Left hindlimb (tissue), 1 donor: ENCODE measurements at places on chromosomes 2 and 18.

DNA sequence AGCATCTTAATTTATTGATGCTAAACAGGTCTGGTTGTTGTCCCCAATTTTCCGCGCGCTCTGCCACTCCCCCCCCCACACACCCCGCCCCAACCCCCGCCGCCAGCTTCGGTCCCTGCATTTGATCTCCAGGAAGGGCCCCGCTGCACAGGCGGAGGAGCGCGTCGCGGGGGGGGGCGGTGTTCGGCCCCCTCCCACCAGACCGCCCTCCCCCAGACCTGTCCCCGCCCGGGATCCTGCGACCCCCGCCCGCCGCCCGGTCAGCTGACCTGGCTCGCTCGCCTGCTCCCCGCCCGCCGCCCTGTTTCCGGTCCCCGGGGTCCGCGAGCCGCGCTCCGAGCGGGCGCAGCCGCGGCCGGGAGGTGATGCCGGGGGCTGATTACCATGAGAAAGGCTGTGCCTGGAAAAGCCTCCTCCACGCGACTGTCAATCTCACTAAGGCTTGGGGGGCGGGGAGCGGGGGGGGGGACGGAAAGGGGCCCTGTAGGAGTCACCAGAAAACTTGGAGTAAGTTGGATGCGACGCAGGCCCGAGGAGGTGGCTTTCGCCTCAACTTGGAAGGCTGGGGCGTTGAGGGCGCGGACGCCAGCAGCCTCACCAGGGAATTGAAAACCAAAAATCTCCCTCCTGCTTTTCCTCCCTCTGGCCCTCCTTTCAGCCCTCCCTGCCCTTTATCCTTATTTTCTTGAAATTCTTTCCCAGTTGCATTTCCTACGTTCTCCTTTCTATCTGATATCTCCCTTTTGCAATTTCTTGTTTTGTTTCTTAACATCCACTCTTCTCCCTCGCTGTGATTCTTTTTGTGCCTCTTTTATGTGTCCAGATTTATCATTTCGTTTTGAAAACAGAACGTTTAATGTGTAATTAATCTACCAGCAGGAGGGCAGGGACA is 4.4 kb upstream of the ZEB2 start:
- DNase-seq: peak; percentile 88

- no peak for DNase-seq
Observed at GRCh38 chr2:189819297-189819704, 35.1 kb downstream of the PMS1 start.

- no peak for DNase-seq
Observed at GRCh38 chr2:216109962-216110614, 940 bp downstream of the XRCC5 start.

- no peak for DNase-seq
Observed at GRCh38 chr18:9066358-9066757, 36.1 kb upstream of the NDUFV2 start.

GRCh38 chr18:56727399-56727798 is 76.2 kb downstream of the WDR7 start:
- no peak for DNase-seq

- no peak for DNase-seq
Observed at GRCh38 chr2:156652691-156653090, 216.5 kb downstream of the GPD2 start.

- DNase-seq: peak; percentile 70
Observed at GRCh38 chr18:62715759-62716615, 646 bp downstream of the PHLPP1 start.

GRCh38 chr18:25873833-25874232 is 216.6 kb downstream of the SS18 start:
- DNase-seq: no peak

GRCh38 chr2:43754180-43754579 is 19.7 kb upstream of the DYNC2LI1 start:
- DNase-seq: peak; percentile 46

- DNase-seq: no peak
Observed at GRCh38 chr2:226652369-226652768, 147.3 kb downstream of the IRS1 start.

- no peak for DNase-seq
Observed at GRCh38 chr2:120612931-120613330, 122.7 kb upstream of the GLI2 start.

DNA sequence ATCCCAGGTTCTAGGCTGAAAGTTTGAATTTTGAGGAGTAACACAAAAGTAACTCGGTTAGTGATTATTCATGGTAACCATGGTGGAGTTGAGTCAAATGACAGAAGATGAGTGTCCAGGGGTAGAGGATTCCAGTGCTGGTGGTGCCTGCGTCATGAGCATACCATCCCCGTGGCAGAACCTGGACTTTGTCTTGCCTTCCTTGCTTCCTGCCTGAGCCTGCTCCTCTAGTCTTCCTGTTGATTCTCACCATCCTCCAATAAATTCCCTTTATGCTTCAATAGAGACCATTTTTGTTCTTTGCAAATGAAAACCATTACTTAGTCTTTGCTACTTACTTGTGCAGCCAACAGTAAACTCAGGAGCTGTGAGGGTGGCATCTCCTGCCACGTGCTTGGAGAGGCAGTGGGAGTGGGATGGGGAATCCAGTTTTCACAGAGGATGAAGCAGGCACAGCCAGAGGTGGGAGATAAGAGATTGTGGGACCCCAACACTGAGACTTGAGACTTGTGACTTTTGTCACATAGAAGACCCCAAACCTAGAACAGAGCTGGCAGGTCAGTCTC is 4.1 kb upstream of the YES1 start:
- DNase-seq: no peak
